Epithelial cell of esophagus (primary cell): ENCODE measurements at places on chromosomes 3 and 15.

DNA sequence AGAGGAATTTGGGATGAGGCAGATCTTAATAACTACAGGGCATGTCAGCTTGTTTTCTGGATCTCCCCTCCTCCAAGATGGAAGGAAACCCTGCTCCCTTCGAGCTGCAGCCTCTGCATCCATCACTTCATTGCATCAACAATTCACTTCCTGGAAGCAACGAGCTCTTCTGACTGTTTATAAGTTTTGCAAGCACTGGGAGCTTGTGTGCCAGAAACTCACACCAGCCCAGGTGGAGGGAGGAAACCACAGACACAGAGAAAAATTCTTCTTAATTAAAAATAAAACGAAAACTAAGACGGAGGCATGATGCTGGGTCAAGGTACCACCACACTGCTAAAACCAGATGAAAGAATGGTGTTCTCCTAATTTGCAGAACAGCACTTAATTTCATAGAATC, 10.6 kb downstream of the LRIG1 start:
- DNase-seq = peak; percentile 36

- DNase-seq = no peak
Observed at GRCh38 chr15:58830556-58830955, 59.5 kb downstream of the MINDY2 start.

- DNase-seq = no peak
Observed at GRCh38 chr3:193407112-193407511, 28.6 kb upstream of the ATP13A5 start.

DNA sequence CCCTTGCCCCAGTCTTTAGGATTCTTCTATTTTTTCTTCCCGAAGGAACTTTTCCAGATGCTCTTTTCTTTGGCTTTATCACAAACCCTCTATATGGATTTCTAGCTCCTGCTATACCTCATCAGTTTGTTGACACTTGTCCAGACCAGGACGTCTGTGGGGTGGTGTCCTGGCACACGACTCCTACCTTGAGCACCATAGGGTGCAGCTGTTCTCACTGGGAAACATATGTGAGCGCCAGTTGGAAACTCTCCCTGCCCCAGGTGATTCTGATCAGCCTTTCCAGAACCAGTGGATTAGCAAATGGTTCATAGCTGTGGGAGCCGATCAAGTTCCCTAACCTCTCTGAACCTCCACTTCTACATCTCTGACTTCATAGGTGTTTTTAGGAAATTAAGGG, 40.6 kb upstream of the USP3 start:
- DNase-seq = no peak

DNA sequence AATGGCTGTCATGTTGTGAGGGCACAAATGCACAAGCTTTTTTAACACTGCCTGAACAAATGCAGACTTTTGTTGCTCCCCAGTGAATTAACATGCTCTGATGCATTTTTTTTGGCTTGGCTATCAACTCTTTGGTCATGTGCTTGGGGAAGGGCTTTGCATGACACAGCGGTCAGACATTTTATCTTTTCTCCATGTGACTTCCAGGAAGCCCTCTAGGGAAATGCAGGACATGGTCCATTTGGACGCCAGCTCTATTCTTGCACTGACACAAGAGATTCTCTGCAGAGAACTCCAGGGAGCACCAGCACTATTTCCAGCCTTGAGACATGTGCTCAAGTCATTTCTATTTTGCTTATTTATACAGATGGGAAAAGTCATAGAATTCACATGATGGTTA, 46.2 kb downstream of the NEK11 start:
- DNase-seq = no peak

- DNase-seq = no peak
Observed at GRCh38 chr3:129577925-129578786, 28.3 kb downstream of the PLXND1 start.

DNA sequence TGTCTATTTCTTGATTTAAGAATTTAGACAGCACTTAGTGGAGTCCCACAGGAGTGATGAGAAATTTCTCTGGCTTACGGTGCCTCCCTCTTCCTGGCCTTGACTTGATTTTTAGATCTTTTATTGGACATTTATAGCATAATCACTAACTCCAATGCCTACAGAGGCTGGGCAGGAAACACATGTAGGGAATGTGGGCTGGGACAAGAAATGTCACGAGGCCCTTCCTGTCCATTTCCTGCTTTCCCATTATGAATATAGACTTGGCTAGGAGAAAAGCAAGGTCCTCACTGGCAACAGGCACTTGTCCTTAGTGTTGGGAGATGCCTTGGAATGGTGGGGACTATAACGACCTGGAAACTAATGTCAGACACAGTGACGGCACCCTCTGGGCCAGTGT, 100.3 kb downstream of the MYLK start:
- DNase-seq = no peak

DNA sequence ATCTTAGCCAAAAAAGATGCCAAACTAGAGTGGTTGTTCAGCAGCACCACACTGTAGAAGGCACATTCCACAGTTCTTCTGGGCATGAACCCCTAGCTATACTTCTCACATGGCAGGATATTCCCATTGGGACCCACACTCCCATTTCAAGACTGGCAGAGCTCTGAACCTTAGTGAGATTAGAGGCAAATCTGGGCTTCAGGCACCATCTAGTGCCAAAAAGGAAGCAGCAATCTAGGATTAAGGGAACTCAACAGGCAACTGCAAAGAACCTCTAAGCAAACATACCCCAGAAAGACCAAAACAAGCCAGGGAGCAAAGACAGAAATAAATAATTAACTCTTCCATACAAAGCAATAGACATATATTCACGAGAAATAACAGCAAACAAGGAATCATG, 66.2 kb downstream of the TAFA4 start:
- DNase-seq = no peak

DNA sequence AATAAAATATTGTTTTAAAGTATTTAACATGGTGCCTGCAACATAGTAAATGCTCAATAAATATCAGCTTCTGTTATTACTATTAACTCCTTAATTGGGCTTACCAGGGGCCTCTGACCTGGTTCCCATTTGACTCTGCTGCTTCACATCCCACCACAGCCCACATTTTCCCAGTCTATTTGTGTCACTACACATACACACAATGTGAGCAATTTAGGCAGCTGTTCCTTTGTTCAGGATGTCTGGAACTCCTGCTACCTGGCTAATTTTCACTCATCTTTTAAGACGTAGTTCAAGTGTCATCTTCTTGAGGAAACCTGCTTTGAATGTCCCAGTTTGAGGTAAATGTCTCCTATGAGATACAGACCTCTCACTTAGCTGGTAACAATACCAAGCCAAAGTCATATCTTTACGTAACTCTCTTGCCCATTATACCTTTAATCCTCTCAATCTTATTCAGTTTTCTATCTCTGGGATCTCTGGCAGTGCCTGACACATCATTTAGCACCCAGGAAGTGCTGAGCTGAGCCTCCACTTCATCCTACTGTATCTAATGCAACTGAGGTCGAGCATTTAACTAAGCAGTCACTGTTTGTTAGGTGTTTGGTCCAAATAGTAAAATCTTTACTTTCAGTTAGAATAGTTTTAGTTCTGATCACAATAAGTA, 4.4 kb downstream of the TGFBR2 start:
- no peak for DNase-seq

- no peak for DNase-seq
Observed at GRCh38 chr3:23952646-23953045, 7.6 kb downstream of the NR1D2 start.

- peak; percentile 10 for DNase-seq
Observed at GRCh38 chr3:100615684-100616083, 6.3 kb downstream of the ADGRG7 start.

- DNase-seq = no peak
Observed at GRCh38 chr3:49646236-49646635, 27.9 kb upstream of the APEH start.

GRCh38 chr3:69420781-69421520, 35.1 kb upstream of the FRMD4B start:
- DNase-seq = peak; percentile 31

GRCh38 chr3:27072810-27073651, 296.2 kb downstream of the NEK10 start:
- no peak for DNase-seq

DNA sequence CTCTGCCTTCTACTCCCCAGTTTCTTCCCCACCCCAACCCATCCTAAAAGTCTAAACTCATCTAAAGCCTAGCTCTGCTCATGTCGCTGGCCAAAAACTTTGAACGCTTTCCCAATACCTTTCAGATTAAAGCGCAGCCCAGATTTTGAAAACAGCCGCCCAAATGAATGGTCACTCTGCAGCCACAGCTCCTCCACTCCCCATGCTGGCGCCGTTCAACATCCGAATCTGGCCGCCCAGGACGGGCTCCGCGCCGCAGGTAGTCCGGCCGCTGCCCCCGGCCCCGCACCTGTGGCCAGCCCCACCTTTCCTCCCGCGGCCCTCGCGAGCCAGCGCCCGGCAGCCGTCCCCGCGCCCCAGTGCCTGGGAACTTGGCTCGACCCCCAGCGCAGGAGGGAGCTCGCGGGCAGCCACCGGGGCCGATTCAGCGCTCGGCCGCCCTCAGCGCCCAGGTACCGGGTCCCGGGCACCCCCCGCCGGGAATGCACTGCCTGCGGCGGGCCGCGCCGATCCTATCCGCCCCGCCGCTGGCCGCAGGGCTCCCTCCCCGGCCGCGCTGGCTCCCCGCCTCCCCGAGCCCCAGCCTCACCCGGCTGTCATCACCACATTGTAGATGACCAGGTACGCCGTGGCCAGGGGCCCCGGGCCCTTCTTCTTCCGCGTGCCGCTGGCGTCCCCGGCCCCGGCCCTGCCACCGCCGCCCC, 417 bp downstream of the HACD2 start:
- DNase-seq = peak; percentile 33

- DNase-seq = no peak
Observed at GRCh38 chr3:77456906-77457305, 417.0 kb downstream of the ROBO2 start.

GRCh38 chr15:64455961-64456371, 4.4 kb upstream of the ZNF609 start:
- no peak for DNase-seq

DNA sequence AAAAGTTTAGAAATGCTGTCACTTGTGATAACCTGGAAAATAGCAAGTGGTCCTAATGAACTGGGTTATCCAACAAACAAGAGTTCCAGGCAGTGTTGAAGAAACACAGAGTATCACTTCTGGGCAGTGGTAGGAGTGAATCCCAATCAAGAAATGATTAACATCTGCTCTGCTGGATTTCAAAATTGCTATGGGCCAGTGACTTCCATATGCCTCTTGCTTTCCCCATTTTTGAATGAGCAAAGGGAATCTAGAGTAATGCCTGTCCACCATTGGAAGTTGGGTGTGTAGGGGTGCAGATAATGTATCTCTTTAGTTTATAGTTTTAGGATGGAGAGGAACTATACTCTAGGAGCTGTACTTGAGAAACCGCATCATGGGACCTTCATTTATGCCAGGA, 236.5 kb downstream of the RPLP1 start:
- no peak for DNase-seq

GRCh38 chr15:40325700-40326099, 2.2 kb downstream of the INAFM2 start:
- DNase-seq = no peak

GRCh38 chr15:61091289-61091616, 137.8 kb downstream of the RORA start:
- DNase-seq = no peak

DNA sequence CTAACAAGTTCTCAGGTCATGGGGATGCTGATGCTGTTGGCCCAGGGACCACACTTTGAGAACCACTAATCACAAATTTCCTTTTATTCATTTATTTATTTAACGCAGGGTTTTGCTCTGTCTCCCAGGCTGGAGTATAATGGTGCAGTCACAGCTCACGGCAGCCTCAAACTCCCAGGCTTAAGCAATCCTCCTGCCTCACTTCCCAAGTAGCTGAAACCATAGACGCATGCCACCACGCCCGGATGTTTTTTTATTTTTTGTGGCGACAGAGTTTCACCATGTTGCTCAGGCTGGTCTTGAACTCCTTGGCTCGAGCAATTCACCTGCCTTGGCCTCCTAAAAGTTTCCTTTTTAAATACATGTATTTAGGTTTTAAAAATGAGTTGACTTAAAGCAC, 20.7 kb upstream of the ISLR2 start:
- peak; percentile 37 for DNase-seq

GRCh38 chr3:48142316-48142870, 45.8 kb downstream of the CDC25A start:
- peak; percentile 78 for DNase-seq

- peak; percentile 86 for DNase-seq
Observed at GRCh38 chr3:11145888-11146287, 8.4 kb upstream of the HRH1 start.

- peak; percentile 11 for DNase-seq
Observed at GRCh38 chr3:16374047-16374934, 109.3 kb downstream of the OXNAD1 start.

- DNase-seq = peak; percentile 77
Observed at GRCh38 chr3:63706321-63707085, 54.0 kb downstream of the SNTN start.

DNA sequence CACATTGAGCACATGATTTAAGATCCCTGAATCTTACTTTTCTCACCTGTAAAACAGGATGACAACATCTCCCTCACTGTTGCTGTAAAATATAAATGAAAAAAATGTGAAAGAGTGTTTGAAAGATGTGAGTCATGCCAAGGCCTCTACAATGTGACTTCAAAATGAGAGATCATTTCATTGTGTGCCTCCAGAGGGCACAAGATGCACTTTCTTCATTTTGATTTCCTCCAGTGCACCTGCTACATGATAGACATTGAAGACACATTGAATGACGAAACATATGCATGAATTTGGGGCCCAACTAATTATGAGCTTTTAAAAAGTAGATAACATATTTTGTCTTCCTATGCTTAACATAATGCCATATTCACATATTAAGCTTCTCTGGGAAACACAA, 170.3 kb downstream of the MOBP start:
- peak; percentile 67 for DNase-seq

GRCh38 chr3:183987000-183987600, 30.6 kb downstream of the ABCC5 start:
- no peak for DNase-seq

DNA sequence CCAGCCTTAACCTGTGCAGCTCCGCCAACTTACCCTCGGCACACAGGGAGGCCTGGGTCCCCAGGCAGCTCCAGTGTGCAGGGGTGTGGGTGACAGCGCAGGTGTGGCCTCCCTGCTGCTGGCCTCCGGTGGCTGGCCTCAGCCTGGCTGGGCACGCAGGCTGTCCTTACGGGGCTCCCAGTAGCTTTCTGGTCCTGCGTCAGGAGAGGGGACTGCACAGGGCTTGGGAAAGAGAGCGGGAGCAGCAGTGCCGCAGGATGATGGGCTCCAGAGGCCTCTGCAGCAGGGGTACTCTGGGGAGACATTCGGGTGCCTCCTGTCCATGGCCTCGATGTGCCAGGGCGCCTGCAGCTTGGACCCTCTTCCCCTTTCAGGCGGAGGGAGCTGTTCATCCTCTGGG, 9.4 kb downstream of the APBA2 start:
- no peak for DNase-seq

GRCh38 chr15:99993262-99993661, 260.0 kb upstream of the LYSMD4 start:
- no peak for DNase-seq

GRCh38 chr15:49428409-49429095, 5.5 kb downstream of the FGF7 start:
- DNase-seq = no peak

- peak; percentile 70 for DNase-seq
Observed at GRCh38 chr3:107206141-107206540, 171.1 kb upstream of the CCDC54 start.
